ENCODE measurements at places on chromosomes 4 and X.

DNA sequence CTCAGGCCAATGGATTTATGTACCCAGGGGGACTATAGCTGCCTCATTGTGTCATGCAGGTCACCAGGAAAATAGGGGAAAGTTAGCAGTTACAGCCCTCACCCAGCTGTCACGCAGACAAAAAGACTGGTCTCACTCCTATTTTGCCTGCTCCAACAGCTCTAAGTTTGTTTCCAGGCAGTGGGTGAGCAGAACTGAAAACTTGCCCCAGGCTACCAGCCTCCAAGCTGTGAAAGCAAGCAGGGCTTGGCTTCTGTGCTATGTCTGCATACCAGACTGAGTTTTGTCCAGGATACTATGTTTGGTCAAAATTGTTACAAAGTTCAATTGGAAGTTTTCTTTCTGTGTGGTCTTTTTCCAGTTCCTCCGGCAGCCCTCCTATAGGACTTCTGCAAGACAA is 628.4 kb downstream of the FAM133A start:
- DNase-seq: no peak

GRCh38 chr4:177287255-177287654 is 22.4 kb upstream of the NEIL3 start:
- no peak for DNase-seq

DNA sequence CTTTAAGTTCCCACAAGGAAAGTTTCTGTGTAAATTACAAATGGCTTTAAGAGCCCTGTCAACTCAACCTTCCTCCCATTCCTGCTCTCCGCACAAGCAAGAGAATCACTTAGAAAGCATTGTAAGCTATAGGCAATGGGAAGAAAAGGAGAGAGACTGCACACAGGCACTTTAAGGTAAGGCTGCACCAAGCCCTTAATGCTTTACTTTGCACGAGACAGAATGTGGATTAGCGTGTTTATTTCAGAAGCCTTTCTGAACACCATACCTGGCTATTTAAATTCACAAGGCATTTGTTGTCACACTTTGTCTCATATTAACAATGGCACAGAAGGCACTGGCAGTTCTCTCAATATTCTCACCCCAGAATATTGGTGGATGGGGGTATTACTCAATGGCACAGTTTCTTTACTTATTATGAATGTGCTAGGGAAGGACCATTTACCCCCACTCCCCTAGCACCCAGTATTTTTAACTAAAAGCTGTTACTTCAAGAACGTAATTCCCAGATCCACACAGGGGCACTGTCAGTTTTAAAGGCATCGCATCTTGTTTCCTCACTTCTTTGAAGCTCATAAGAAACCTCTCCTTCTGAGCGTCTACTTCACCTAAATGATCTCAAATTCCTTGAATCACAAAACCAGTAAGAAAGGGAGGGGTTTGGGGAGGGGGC is 150.0 kb downstream of the MAML3 start:
- DNase-seq: no peak

DNA sequence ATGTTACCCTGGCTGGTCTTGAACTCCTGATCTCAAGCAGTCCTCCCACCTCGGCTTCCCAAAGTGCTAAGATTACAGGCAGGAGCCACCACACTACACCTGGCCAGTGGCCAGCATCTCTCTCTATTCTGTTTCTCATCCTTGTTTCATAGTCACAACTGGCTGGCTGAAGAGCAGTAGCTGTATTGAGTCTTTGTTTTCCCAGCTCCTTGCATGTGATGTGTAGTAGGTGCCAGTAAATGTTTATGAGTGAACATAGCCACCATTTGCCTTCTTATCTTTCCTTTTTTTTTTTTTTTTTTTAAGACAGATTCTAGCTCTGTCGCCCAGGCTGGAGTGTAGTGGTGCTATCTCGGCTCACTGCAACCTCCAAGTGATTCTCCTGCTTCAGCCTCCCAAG is 23.6 kb downstream of the NUDT9 start:
- DNase-seq: no peak

DNA sequence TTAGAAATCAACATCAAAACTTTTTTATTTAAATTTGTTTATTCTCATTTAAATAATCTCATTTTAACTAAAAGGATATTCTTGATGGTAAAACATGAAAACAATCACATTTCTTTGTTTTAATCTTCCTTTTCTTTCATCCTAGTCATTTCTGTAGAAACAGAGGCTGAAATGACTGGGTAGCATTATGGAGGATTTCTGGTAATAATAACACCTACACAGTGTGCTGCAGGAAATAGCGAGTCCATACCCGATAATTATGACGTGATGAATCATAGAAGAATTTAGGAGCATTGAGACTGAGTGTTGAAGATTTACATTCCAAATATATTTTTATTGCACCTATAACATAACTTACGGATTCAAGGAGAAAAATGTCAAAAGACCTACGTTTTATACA is 31.4 kb upstream of the BBS12 start:
- no peak for DNase-seq

DNA sequence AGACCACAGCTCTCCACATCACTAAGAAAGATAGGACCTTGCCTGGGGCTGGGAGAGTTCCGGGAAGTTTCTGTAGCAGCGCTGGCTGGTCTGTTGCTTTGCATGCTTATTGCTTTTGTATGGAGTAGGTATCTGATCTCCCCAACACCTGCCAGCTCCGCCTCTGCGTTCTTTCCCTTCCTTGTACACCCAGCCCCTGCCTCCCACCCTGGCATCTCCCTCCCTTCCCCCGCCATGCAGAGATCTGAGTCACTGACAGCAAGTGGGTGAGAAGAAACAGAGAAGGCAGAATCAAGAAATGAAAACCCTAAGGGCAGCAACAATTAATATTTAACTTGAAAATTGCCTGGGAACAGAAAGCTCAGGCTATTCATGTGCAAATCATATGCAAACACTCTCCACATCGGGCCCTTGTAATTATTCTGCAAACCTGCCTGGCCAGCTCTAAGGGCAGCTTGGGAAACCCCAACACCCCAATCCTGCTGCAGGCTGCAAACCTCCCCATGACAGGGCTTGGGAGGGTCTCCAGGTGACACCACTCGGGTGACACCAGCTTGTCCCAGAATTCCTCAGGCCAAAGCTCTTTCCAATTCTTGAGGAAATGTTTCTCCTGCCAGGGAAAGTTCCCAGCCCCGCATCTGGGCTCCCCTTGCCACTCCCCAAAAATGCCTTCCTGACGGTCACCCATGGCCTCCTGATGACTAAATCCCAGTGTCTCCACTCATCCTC is 257.2 kb downstream of the FBXW7 start:
- DNase-seq: no peak

DNA sequence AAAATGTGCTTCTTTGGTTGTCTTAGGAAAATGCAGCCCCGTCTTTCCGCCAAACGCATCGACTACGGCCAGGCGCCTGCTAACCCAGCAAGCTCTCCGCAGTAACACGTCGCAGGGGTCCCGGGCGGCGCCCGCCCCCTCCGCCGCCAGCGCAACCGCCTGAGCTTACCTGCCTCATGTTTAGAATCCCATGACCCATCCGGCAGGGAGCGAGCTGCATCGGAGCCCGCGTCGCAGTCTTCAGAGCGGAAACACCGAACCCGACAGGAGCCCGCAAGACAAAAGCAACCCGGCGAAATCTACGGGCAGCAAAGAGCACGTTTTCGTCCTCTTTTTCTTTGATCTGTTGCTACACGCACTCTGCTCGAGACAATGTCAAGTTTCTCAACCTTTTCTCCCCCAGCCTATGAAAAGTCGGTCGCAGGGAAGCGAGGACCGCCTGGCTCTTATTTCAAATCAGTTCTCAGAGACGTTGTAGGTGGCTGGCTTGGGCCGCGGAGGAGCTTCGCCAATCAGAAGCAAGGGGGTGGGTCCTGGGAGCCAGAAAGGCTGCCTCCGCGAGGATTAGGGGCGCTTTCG is at the start of gene MID1:
Gene MID1 (minus strand): TSS at position 465 of the 579 bp plus-strand sequence. CDS start 53,038 bp downstream, outside the sequence.
- peak; percentile 77 for DNase-seq

- no peak for DNase-seq
Measured at GRCh38 chrX:97397371-97397770, 513.7 kb downstream of the RPA4 start.

DNA sequence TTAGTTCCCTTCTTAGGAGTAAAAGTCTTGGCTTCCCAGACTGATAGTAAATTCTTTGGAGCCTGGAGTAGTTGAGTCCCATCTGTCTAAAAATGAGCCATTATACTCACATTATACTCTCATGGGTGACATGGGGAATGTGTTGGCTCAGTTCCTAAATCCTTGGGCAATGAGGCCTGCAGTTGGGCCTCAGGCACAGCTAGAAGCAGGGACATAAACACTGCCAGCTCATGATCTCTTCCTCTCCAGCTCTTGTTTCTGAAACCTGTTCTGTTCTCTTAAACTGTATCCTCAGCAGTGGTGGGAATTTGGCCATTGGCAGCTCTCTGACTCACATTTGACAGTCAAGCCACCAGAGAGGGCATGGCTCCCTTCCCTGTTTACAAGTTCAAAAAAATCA is 212.5 kb downstream of the SPATA18 start:
- DNase-seq: peak; percentile 33

DNA sequence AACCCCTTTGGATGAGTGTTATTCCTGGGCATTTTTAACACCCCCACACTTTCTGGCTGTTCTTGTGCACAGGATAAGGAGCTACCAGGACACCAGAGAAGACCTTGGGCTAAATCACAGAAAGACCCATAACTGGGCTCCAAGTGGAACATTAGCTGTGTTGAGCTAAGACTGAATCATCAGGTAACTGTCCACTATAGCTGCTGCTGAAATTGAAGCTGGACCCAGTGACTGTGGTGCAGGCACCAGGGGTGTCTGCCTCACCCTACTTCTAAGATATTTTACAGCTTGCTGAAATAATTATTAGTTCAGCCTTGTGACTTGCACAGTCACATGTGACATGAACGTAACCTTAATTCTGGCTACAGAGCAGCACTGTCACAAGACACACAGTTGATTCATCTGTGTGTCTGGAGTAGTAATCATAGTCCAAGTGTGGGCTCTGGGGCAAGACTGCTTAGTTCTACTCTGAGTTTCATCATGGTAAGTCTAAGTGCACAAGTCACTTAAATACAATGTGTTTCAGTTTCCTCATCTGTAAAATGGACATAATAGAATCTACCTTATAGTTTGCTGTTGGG is 127.4 kb downstream of the SLC39A8 start:
- no peak for DNase-seq

DNA sequence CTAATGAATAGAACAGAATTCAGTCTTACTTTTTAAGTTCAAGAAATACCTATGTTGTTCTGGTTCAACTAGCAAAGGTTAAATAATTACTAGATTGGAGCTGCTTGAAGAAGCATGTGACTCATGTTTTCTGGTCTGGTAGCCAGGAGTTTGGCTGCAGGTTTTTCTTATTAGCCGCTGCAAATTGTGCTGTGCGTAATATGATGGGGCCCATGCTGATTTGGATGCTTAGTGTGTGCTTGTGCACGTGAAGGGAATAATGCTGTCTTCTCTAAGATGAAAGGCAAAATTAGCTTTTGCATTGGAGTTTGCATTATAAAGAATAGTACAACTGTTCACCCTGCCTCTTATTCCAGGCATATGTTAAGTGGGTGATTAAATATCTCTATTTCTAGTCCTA is 219.6 kb downstream of the SNCA start:
- no peak for DNase-seq

- no peak for DNase-seq
Measured at GRCh38 chr4:151658959-151659600, 101.7 kb downstream of the GATB start.

DNA sequence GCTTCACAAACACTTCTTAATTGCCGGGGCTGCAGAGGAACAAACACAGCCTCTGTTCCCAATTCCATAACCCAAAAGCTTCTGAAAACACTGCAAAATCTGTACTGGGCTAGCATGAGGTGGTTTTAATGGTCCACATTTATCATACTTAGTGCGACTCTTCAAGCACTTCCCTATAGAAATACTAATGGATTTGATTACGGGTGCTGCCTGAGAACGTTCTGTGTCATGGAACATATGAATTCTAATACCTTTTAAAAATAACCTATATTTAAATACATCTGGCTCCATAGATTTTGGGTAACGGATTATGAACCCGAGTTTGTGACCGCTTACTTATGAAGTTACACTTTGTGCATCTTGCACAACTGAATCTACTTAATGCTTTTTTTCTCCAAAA is 35.4 kb upstream of the STS start:
- no peak for DNase-seq

DNA sequence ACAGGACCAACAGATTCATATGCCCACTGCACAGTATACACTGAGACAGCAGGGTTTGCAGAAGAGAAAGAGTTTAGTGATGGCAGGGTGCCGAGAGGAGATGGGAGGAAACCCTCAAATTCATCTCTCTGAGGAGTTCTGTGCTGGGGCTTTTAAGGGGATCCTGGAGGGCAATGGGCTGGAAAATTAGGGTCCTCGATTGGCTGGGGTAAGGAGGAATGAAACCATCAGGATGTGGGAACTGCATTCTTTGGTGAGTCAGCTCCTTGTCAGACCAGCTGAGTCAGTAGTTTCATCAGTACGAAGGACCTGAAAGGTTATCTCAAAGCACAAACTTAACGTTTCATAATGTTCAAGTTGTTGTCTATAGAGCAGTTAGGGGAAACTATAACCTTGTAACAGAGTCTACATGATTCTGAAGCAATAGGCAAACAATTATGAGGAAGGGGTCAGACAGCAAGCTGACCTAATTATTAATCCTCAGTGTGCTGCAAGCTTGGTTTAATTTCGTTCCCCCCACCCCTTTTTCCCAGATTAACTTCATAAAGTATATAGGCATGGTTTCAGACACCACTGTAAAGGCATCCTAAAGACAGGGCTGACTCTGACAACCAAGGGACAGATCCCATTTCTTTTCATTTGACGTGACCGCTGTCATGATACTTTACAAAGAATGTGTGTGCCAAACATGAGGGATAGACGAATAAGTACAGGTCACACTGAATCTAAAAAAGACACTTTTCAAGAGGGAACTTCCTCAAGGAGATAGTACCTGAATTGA is 1.5 kb upstream of the MSMO1 start:
- no peak for DNase-seq

DNA sequence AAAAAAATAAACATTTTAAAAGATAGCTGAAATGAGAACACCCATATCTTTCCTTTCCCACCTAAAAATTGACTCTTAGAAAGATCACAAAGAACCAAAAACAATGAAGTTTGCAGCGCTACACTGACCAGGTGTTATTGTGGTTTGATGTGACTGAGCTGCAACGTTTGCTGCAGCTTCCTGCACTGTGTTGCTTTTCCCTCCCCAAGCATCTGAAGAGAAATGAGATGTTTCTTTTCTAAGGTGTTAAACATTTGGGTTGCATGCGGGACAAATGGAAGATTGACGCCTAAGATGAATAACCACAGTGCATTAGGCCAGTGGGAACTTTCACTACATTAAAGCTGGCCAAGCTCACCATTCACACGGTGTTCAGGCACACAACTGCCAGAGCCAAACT is 8.9 kb downstream of the LEF1 start:
- DNase-seq: no peak

- DNase-seq: no peak
Measured at GRCh38 chrX:49249616-49250015, 14.3 kb downstream of the CCDC22 start.

DNA sequence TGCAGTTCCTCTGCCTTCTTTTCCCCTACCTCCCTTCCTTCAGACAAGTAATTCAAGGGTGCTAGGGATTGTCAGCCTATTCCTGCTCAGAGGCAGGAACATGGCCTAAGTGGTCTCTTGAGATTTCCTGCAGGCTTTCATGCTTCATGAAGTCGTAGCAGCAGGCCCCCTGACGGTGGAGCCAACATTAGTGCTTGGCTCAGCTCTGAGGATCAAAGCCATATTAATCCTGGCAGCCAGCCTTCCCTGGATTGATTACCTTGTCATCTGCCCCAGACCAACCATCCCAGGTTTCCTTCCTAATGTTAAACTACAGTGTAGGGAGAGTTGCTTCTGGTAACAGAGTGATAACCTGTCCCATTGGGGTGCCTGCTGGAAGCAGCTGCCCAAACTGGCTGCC is 84.1 kb downstream of the SLC16A2 start:
- DNase-seq: peak; percentile 95

Data from NCI-H524 (cell line).